ENCODE measurements at places on chromosomes 4 and X.

DNA sequence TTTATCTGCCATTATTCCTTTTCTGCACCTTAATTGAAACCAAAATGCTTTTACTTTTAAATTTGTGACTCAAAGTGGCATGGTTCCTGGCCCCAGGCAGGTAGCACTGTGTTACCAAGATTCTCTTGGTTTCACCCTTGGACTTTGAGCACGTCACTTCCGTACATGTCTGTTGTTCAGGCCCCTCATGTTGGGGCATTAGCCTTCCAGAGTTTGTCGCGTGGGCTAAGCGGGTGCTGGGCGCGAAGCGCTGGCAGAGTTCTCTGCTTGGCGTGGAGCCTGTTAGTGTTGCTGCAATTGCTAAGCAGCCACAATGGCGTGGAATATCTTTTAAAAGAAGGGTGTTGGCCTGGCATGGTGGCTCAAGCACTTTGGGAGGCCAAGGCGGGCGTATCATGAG, 14.0 kb upstream of the TADA2B start:
- DNase-seq: no peak

GRCh38 chr4:48558819-48559218, 68.8 kb downstream of the ZAR1 start:
- DNase-seq: no peak

- no peak for DNase-seq
Observed at GRCh38 chrX:79080141-79080540, 64.3 kb upstream of the GPR174 start.

- no peak for DNase-seq
Observed at GRCh38 chr4:149985981-149986380, 92.3 kb upstream of the DCLK2 start.

DNA sequence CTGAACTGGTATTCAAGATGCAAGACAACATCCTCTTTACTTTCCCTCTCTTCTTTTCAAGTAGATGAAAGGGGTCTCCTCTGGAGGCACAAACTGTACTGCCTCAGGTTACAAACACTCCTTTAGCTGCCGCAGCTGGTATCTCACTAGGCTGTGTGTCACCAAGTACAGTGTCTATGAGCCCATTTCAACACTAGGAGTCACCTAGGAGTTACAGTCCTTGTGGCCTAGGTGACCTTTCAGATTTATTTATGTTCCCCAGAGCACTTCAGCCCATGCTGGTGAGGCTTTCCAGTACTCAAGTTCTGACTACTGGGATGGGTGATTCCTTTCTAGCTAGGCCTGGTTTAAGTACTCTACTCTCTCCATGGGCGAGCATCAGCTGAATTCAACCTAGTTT, 32.4 kb upstream of the TMLHE start:
- no peak for DNase-seq

GRCh38 chr4:69849297-69849696, 10.6 kb downstream of the SULT1E1 start:
- no peak for DNase-seq

GRCh38 chr4:125624951-125625350, 310.2 kb downstream of the FAT4 start:
- no peak for DNase-seq

GRCh38 chr4:47640911-47641310, 155.8 kb downstream of the ATP10D start:
- no peak for DNase-seq

DNA sequence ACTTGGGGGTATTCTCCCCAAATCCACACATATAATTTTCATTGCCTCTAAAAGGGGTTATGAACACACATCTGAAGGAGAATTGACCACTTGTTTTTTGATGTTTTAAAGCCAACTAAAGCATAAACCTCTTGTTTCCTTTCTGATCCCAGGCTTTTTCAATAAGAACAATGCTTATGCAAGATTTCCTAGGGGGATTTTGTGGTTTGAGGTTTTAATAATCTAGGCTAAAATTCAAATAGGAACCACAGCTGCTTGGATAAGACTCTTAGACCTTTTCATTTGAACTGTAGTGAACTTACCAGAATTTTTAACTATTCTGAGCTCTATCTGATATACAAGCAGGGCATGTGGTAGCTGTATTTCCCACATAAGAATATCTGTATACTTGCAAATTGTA, 651.1 kb downstream of the ANKRD50 start:
- DNase-seq: no peak

GRCh38 chr4:179855469-179855868, 2387.7 kb upstream of the TENM3 start:
- DNase-seq: no peak

GRCh38 chrX:75303795-75304194, 29.9 kb downstream of the UPRT start:
- no peak for DNase-seq
